Cerebellar nuclear complex (tissue), 1 donor: ENCODE measurements at places on chromosomes 11 and 22.

GRCh38 chr11:115980337-115981103 is 476.3 kb upstream of the CADM1 start:
- DNase-seq = peak; percentile 20

- DNase-seq = no peak
Observed at GRCh38 chr22:31607696-31608095, 54.3 kb downstream of the PISD start.

DNA sequence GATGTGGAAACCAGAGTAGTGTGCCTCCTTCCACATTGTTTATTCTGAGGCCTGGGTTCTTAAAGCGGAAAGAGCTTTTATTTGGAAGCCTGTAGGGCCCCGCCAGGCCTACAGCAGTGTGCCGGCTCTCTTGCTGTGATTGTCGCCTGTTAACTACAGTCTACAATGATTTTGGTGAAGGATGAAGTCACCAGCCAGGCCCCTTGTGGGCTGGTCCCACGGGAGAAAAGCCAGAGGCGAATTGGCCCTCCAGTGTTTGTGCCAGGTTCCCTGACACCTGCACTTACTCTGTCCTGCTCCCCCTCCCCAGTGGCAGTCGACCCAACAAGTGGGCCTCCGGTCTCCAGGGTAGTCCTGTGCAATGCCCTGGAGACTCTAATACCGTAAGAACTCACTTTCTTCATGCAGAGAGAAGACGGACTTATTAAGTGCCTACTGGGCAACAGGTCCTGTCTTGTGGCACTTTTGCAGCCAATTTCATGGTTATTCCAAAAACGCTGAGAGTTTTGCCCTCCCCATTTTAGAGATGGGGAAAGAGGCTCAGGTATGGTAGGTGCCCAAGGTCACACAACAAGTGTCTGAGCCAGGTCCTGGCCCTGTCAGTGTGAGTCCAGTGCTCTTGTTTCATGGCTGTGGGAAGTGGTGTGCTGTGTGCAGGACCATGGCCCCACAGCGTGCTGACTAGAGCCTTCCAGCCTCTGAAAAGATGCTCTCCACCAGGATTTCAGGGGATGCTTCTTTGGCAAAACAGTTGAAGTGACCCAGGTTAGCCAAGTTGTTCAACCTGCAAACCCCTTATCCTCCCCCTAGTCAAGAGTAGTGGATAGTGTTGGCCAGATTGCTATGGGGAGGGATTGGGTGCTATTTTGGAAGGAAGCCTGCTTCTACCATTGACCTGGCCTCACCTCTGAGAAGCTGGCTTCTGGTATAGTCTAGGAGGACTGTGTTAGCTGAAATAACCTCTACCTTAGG is 1.4 kb downstream of the MICAL2 start:
- DNase-seq = peak; percentile 17

- DNase-seq = no peak
Observed at GRCh38 chr11:21582791-21583190, 610.1 kb upstream of the ANO5 start.

DNA sequence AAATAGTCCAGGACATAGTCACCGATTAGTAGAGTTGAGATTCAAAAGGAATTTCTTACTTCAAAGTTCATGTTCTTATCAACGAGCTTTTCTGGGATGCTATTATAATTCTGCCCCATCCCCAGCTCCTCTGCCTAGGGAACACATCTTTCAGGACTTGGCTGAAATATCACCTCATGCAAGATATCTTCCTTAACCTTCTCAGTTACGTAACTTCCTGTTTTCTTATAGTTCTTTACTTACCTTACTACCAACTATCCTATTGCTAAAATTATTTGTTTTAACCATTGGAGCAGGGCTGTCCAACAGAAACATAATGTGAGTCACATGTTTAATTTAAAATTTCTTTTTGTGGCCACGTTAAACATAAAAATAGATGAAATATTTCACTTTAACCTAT is 2.3 kb downstream of the NARS2 start:
- no peak for DNase-seq

GRCh38 chr22:26174280-26174679 is 5.0 kb downstream of the SEZ6L start:
- DNase-seq = no peak

DNA sequence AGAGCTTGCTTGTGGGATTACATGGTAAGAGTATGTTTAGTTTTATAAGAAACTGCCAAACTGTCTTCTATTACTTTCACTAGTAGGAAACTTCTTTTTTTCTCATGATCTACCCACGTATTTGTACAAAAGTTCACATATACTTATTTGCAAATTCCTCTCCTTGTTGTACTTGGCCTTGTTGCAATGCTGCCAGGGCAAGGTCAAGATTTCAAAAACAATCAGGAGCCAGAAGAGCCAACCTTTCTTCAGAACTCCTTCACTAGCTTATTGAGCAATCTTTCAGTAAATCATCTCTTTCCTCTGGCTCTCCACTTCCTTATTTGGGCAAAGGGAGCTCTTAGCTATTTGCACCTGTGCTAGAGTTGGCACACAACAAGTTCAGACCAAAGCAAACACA is 9.7 kb downstream of the SRSF8 start:
- no peak for DNase-seq

DNA sequence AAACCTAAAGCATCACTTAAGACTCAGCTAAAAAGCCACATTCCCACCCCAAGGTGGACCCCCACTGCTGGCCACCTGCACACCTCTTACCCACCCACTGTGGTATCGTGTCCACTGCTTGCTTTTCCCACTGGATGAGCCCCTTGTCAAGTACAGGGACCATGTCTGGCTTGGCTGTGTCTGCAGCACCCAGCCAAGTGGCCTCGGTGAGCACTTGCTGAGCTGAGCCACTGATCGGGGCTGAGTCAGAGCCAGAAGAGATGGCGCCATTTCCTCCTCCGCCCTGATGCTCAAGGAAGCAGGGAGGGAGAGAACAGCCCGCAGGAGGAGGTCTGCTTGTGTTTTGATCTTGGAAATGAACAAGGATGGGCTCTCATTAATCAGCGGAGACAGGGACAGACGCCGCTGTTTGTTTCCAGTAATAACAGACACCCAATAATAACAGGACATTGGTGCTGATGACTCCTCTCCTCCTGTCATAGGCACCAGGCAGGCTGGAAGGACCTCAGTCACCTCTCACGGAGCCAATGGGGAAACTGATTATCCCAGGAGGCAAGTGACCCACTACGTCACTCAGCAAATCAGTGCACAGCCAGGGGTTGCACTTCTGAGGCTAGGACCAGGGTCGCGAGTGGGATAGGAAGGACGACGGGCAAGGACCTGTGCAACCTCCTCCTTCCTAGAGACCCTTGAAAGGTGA is 85.2 kb upstream of the RTL6 start:
- DNase-seq = no peak

- DNase-seq = no peak
Observed at GRCh38 chr11:119684361-119685110, 44.5 kb downstream of the NECTIN1 start.

DNA sequence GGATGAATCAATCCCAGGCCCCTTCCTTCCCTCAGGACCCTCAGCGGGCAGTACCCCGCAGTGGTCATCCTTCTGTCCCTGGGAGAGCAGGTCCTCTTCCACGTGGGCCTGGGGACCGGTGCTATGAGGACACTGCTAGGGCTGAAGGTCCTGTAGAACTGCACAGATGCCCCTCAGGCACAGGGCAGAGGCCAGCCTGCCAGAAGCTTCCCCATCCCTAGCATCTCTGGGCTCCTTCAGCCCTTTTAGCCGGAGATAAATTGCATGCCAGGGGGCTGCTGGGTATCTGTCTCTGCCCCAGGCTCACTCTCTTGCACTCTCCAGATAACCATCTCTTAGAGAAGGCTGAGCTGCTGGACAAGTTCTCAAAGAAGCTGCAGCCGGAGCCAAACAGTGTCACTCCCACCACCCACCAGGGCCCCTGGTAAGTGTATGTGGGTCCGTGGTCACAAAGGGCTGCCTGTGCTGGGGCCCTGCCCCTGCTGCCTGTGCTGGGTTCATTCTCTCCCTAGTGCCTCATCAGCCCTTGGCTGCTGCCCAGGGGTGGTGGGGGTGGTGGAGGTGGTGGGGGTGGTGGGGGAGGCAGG is 2.3 kb downstream of the ATG16L2 start:
- no peak for DNase-seq

DNA sequence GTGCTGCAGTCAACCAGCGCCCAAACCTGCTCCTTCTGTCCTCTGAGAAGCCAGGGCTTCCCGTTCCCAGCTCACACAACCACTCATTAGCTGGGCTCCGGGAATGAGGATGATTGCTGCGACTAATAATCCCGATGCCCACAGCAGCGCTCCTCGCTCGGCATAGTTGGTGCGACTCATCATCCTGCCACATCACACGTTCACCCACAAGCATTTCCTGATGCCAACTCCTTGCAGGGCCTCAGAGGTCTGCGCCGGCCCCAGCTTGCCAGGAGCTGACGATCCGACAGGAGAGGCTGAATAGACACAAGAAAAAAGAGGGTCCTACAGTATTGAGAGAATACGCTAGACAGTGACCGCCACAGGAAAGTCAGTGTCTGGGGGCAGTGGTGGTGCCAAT is 10.6 kb upstream of the CSNK1E start:
- DNase-seq = no peak

- no peak for DNase-seq
Observed at GRCh38 chr11:66126808-66127555, 56.9 kb downstream of the PACS1 start.

DNA sequence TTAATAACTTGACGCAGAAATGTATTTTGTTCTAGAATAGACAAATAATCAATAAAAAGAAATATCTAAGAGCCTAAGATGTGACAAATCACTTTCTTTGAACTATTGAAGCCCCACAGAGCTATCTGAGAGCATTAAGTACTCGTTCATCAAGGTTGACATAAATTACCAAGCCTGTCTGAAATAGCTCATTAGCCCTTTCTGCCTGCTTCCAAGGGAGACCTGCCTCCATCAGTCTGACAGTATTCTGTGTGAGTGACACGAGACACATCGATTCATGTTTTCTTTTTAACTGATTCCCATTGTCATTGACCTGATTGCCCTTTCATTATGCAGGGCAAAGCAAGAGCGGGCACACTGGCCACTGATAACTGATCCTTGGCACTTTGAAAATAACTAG is 347.5 kb downstream of the KCNA4 start:
- DNase-seq = no peak

GRCh38 chr11:96217206-96217605 is 125.8 kb downstream of the MAML2 start:
- no peak for DNase-seq

- peak; percentile 49 for DNase-seq
Observed at GRCh38 chr22:24104307-24105012, 76.8 kb upstream of the SUSD2 start.

DNA sequence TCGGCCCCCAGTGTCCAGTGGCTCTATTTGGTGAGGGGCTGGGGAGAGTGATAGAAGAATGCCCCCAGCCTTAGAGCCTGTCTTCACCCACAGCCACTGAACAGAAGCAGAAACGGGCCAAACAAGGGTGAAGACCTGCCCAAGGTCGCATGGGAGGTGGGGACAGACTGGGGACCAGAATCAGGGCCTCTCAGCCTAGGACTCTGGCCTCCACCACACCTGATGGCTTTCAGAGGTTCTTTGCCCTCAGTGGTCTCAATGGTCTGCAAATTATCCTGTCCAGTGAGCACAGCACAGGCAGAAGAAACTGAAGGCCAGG is 4.5 kb upstream of the MYRF start:
- no peak for DNase-seq

DNA sequence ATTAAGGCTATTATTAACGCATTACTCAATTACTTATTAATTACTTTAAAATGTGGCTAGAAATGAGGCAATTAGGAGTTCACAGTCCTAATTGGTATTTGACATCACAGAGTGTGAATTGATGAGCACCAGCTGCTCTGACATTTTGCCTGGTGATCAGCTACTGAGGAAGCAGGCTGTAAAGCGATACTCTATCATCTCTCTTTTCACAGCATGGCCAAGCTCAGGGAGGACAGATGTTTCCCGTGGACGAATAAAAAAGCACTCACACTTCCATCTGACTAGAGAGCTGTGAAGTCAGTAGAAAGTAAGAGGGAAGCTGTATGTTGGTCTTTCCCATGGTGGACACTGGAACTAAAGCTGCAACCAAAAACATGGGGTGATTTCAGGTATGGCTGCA is 29.1 kb upstream of the SYT9 start:
- no peak for DNase-seq

- no peak for DNase-seq
Observed at GRCh38 chr11:69463181-69463994, 18.1 kb upstream of the LINC01488 start.

DNA sequence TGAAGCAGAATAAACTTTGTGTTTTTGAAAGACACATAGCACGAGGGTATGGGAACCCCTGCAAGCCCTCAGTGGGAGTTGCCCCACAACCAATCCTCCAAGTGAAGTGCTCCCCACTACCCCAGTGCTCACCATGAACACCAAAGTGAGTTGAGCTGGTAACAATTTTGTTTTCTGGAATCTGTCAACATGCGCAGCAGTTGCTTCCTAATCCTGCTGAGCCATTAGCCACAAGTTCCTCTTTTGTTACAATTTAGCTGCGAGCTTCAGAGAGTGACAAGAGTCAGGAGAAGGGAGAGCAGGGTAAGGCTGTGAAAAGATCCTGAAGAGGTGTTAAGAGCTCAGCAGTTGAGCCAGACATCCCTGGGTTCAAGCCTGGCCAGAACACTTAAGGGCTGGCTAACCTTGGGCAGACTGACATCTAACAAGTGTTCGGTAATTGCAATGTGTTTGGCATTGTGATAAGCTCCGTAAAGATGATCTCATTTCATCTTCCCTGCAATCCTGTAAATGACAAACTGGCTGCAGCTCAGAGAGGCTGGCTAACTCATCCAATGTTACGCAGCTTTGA is 24.1 kb upstream of the ASPHD2 start:
- no peak for DNase-seq

DNA sequence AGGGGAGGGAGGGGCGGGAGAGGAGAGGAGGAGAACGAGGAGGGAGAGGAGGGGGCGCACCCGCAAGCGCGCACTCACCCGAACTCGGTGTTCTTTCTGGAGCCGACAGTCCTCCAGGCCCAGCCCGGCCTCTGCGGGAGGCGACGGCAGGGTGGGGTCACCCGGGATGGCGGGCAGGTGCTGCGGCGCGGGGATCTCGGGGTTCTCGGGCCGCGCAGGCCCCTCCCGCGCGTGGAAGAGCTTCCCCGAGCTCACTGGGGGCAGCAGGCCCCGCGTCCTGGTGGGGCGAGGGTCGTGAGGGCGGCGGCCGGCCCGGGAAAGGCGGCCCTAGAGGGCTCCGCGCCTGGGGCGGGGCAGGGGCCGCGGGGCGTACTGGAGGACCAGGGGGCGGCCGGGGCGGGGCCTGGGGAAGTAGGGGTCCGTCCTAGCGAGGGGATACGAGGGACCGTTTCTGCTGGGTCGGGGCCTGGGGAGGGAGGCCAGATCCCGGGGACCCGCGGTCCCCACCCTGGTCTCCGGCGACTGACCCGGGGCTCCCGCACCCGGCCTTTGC is 5.2 kb downstream of the LMNTD2 start:
- DNase-seq = no peak
